Natural killer cell treated with Interleukin-12 subunit alpha and Interleukin-12 subunit beta and Interleukin-15 and Interleukin-18, amount 100 ng/mL, for 72 hours (primary cell): ENCODE measurements at places on chromosomes 6 and 20. TPM values are rescaled to one million over a fixed set of nuclear protein-coding genes. Genes with fewer than 3 reads are reported as not detected.

The C20orf141 gene
- not detected for total RNA-seq

The BPI gene
- not detected for total RNA-seq

The EYS gene
- total RNA-seq: not detected

The KCNK16 gene
- total RNA-seq: not detected

The KHDC1 gene
- total RNA-seq: 14.9 TPM

The MATN4 gene
- total RNA-seq: 1.4 TPM

The HSF2 gene
- 14.3 TPM for total RNA-seq

The NDUFAF5 gene
- total RNA-seq: 44.6 TPM

The BRPF3 gene
- 37.2 TPM for total RNA-seq

The CTAGE9 gene
- total RNA-seq: not detected

The HLA-DMA gene
- 16.9 TPM for total RNA-seq

The COL19A1 gene
- not detected for total RNA-seq

The TEAD3 gene
- total RNA-seq: 0.25 TPM

The KHDC1L gene
- 0.50 TPM for total RNA-seq

The PARD6B gene
- 3.8 TPM for total RNA-seq

The RAD21L1 gene
- total RNA-seq: not detected

The GPR6 gene
- not detected for total RNA-seq

The DAAM2 gene
- not detected for total RNA-seq

The SLC22A23 gene
- total RNA-seq: 0.14 TPM

The REM1 gene
- not detected for total RNA-seq

The STK35 gene
- 21.4 TPM for total RNA-seq

The BCAS4 gene
- total RNA-seq: 15.0 TPM

The MYO6 gene
- 6.4 TPM for total RNA-seq

The FUT9 gene
- total RNA-seq: not detected

The CALHM4 gene
- total RNA-seq: not detected

The DSP gene
- total RNA-seq: not detected

The COL20A1 gene
- not detected for total RNA-seq

The MYCT1 gene
- not detected for total RNA-seq

The SAMD5 gene
- not detected for total RNA-seq

The EDN3 gene
- total RNA-seq: not detected

The CAGE1 gene
- 0.42 TPM for total RNA-seq

The DDRGK1 gene
- 78.5 TPM for total RNA-seq

The CRIP3 gene
- total RNA-seq: not detected

The PPP1R11 gene
- total RNA-seq: 50.3 TPM

The NFS1 gene
- total RNA-seq: 27.0 TPM

The OLIG3 gene
- not detected for total RNA-seq

The ADGRF4 gene
- total RNA-seq: not detected

The POLR1H gene
- total RNA-seq: 58.1 TPM

The RIPOR3 gene
- total RNA-seq: not detected

The RAMACL gene
- 0.73 TPM for total RNA-seq

The RNF146 gene
- total RNA-seq: 29.4 TPM

The RBM24 gene
- total RNA-seq: not detected

The KHDRBS2 gene
- not detected for total RNA-seq
